EL (cell line): ENCODE measurements at places on chromosomes 11 and 22.

GRCh38 chr11:76599041-76600013 lies 71.2 kb downstream of the LRRC32 start:
- peak; percentile 78 for DNase-seq

GRCh38 chr11:37988031-37988430 lies 1390.0 kb upstream of the RAG2 start:
- peak; percentile 79 for DNase-seq

DNA sequence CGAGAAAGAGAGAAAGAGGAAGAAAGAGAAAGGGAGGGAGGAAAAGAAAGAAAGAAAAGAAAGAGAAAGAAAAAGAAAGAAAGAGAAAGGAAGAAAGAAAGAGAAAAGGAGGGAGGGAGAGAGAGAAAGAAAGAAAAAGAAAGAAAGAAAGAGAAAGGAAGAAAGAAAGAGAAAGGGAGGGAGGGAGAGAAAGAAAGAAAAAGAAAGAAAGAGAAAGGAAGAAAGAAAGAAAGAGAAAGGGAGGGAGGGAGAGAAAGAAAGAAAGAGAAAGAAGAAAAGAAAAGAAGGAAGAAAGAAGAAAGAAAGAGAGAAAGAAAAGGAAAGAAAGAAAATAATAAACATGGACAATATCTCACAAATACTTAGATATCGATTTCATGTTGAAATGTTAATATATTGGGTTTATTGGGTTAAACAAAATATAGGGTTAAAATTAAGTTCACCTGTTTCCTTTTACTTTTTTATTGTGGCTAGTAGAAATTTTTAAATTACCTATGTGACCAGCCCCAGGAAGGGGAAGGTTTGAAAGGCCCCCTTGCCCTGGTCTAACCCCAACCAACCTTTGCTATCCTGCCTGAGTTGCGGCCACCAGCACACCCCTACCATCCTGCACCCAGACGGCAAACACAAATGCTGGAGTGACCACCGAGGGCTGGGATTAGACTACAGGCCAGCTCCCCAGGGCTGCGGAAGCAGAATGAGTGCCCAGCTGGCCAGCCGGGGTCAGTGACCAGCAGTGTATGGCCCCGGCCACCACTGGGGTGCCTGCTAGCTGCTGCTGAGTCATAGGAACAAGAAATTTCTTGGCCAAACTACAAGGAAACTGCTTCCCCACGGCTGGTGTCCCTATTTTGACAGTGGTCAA lies 81.0 kb upstream of the FGF3 start:
- DNase-seq: peak; percentile 34

GRCh38 chr11:119831011-119831410 lies 102.0 kb upstream of the NECTIN1 start:
- DNase-seq: no peak

DNA sequence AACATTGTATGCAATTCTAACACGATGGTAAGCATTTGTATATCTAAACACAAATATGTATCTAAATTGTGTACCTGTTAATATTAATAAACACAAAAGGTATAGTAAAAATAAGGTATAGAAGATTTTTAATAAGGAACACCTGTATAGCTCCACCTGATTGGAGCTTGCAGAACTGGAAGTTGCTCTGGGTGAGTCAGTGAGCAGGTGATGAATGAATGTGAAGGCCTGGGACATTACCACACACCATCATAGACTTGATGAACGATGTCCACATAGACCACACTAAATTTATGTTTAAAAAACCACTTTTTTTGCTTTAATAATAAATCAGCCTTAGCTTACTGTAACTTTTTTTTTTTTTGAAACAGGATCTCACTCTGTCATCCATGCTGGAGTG lies 97.6 kb upstream of the CLMP start:
- no peak for DNase-seq

DNA sequence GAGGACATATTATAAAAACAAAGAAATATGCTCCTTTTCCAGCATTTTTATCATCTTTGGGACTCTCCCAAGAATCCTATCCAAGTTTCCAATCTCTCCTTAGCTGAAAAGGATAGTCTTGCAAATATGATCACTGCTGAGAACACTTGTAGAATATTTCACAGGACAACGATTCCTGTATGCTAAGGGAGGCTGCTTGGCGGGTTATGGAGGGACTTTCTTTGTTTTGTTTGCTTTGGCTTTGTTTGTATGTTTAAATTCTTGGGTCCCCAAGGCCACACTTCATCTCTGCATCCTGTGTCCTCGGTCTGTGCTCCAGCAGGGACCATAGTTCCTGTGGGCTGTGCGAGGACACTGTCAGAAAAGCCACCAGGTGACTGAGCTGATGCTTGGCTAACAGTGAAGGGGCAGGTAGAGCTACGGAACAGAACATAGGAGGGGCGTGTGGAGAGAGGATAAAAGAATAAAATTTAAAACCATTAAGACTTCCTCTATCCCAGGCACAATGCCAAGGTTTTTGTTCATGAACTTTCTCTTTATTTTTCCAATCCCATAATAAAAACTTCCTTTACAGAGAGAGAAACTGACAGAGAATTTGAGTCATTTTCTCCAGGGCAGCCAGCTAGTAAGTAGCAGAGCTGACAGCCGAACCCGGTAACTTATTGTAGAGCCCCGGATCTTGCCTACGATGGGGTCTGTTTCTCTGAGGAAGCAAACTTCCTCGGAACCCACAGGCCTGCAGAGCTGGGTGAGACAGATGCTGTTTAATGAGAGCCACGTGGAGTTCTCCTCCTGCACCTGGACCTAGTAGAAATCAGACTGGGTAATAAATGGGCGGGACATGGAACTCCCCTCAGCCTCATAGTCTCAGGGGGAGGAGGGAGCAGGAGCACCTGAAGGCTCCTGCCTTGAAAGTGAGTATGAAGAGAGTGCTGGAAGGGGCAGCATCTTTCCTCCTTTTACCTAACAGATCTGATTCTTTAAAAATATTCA lies at the start of gene IZUMO1R:
Gene IZUMO1R (plus strand): TSS at position 615 of the 993 bp plus-strand sequence. CDS start 1,057 bp downstream, outside the sequence.
- DNase-seq: no peak

DNA sequence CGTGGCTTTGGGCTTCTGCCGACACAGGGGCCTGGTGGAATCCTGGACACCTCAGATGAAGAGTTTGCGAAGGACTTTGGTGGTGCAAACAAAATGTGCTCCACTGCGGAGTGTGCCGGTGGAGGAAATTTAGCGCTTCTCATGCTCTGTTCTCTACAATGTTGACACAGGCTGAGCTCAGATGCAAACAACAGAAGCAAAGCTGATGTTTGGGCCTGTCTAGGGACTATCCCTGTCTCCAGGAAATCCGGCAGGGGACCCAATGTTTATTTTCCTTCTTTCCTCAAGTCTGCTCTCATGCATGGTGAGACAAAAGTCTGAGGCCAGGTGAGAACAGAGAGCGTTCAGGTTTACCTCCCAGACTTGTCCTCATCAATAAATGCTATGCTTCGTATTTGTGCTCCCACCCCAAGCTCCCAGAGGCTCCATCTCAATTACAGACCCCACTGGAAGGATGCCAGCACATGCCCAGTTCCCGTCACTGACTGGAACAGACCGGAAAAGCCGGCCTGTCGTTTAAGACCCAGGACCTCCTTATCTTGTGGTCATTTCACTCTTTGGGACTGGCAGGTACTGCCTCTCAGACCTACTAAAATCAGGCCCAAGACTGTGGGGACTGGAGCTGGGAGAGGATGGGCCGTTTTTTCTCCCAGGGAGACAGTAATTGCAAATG lies 105.7 kb upstream of the B3GAT1 start:
- DNase-seq: no peak

- no peak for DNase-seq
Observed at GRCh38 chr11:19243143-19243542, 2.4 kb upstream of the E2F8 start.

- DNase-seq: peak; percentile 37
Observed at GRCh38 chr11:65718964-65719492, 1.6 kb downstream of the RNASEH2C start.

GRCh38 chr11:95254716-95255115 lies 23.7 kb upstream of the SESN3 start:
- DNase-seq: no peak

- DNase-seq: no peak
Observed at GRCh38 chr11:115665958-115666357, 161.7 kb upstream of the CADM1 start.

- DNase-seq: no peak
Observed at GRCh38 chr22:22130953-22131608, 113.5 kb upstream of the VPREB1 start.

DNA sequence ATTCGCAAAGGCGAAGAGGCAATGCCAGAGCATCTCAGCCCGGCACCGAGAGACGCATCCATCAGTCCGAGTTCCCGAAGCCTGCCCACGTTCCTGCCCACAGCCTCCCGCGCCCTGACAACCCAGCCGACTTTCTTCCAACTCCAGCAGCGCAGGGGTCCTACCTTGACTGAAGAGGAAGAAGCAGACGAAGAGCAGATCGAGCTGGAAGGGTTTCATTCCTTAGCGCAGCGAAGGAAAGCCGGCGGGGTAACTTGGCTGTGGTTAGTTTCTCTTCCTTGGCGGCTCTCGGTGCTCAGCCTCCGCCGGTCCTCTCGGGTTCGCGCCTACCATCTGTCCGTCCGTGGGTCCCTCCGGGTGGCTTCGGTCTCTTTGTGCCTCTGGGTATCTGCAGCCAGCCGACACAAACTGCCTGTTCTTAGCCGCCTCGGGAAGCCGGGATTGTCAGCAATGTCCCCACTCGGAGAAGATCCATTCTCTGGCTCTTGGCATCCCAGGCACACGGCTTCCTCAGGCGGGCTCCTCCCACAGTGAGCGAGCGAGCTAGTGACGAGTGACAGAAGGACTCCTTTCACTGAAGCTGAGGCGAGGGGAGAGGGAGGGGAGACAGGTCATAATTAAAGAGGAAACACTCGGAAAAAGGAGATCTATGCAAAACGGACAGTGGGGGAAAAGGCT lies at the start of gene KIRREL3:
Gene KIRREL3 (minus strand): TSS at position 480 of the 678 bp plus-strand sequence.
- DNase-seq: peak; percentile 70

GRCh38 chr22:44340271-44341239 lies 27.8 kb upstream of the SHISAL1 start:
- DNase-seq: no peak

DNA sequence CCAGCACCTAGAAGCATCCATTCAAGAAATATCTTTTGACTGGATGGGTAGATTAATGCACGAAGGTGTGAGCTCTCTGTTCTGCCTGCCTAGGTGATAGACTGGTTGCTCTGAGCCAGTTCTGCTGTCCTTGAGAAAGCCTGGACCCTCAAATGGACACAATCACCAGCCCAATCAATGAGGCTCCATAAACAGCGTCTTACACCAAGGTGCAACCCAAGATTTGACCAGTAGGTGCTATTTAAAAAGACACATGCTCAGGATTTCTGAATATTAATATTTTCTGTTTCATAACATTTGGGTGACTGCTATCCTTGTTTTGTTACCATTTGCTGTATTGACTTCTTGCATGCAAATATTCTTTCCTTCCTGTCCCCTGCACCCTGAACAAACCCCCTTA lies 39.0 kb downstream of the PAMR1 start:
- DNase-seq: no peak

DNA sequence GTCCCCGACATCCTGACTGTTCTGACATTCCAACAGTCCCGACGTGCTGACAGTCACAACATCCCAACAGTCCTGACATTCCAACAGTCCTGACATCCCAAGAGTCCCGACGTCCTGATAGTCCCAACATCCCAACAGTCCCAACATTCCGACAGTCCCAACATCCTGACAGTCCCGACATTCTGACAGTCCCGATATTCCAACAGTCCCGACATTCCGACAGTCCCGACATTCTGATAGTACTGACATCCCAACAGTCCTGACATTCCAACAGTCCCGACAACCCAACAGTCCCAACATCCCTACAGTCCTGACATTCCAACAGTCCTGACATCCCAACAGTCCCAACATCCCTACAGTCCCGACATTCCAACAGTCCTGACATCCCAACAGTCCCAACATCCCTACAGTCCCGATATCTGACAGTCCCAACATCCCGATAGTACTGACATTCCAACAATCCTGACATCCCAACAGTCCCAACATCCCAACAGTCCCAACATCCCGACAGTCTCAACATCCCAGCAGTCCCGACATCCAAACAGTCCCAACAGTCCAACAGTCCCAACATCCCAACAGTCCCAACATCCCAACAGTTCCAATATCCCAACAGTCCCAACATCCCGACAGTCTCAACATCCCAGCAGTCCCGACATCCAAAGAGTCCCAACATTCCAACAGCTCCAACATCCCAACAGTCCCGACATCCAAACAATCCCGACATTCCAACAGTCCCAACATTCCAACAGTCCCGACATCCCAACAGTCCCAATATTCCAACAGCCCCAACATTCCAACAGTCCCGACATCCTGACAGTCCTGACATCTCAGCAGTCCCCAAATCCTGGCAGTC lies 60.2 kb downstream of the DHCR7 start:
- DNase-seq: no peak

DNA sequence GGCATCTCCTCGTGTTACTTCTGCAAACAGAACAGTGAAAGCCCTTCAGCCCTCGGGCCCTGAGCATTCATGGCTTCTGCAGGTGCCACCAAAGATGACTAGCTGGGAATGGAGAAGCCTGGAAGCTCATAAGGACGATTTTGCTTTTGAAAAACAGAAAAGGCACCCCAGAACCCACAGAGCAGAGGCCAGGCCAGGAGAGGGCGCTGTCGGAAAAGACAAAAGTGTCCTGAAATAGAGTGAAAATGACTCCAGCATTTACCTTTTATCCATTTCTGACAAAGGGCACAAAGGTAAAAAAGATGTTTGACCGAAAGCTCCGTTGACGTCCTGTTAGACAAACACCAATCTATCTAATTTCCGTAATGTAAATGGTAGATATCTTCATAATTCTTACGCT lies 37.6 kb downstream of the ZNF195 start:
- peak; percentile 30 for DNase-seq

DNA sequence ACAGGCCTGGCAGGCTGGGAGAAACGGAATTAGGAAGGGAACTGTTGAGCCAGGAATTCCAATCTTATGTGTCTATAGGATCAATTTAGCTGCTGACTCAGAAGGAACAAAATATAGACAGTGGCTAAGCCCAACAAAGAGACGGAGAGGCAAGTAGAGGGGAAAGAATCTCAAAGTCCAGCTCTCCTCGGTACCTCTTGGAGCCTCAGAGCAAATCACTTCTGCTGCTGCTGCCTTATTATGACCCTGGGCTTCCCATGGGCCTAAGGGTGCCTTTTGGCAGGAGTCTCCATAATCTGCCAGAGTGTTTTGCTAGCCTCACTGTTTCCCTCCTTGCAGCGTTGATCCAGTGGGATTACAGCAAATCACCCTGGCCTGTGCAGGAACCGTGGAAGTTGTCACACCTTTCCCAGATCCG lies 31.7 kb downstream of the PAX6 start:
- DNase-seq: peak; percentile 77

DNA sequence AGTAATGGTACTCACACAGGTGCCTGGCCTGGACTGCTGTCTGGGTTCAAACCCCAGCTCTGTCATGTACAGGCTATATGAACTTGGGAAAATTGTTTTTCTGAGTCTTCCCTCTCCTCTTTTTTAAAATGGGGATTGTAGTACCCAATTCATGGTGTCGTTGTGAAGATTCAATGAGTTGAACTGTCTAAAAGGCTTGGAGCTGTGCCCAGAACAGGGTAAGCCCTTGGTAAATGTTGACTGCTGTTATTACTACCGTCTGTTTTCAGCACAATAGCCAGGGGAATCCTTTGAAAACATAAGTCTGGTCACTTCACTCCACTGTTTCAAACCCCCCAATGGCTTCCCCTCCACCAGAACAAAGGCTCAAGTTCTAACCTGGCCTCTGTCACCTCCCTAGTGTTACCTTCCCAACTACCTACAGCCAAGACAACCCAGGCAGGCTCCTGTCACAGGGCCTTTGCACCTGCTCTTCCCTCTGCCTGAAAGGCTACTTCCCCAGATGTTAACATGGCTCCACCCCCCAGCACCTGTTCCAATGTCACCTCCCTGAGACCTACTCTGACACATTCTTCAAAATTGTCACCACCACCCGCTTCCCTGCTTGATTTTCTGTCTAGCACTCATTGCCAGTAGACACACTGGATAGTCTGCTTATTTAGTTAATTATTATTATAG lies 152.8 kb downstream of the CHST1 start:
- no peak for DNase-seq
